Endothelial cell of umbilical vein (primary cell): ENCODE measurements at places on chromosomes 7 and 10. TPM values are rescaled to one million over a fixed set of nuclear protein-coding genes. Genes with fewer than 3 reads are reported as not detected.

The FOXP2 gene
- total RNA-seq = 2.7 and 3.3 TPM in 2 replicates

The OGDHL gene
- 0.58 and 1.0 TPM in 2 replicates for total RNA-seq

The CNTNAP2 gene
- total RNA-seq = not detected in 2 replicates

The ZNF25 gene
- 5.0 and 5.2 TPM in 2 replicates for total RNA-seq

The FBXW4 gene
- 20.8 and 22.4 TPM in 2 replicates for total RNA-seq

The IFIT2 gene
- 0.51 and 1.4 TPM in 2 replicates for total RNA-seq

The UPK3BL2 gene
- total RNA-seq = 29.8 and 30.6 TPM in 2 replicates

The PUS7 gene
- 31.2 and 33.9 TPM in 2 replicates for total RNA-seq

The ASNS gene
- total RNA-seq = 13.1 and 15.0 TPM in 2 replicates
